Esophagus squamous epithelium (tissue), 5 donors: ENCODE measurements at places on chromosomes 13 and 19.

GRCh38 chr13:58994777-58995176, 1169.0 kb downstream of the DIAPH3 start:
- no peak for DNase-seq

DNA sequence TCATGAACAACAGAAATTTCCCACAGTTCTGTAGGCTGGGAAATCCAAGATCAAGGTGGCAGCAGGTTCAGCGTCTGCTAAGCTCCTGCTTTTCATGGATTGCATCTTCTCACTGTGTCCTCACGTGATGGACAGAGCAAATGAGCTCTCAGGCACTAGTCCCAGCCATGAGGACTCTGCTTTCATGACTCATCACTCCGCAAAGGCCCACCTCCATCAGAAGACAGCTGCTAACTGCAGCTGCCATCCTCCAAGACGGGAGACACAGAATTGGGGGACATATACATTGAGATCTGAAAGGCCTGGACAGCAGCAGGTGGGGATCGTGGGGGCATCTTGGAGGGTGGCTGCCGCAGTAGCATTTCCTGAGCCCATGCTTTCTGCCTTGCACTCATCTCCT, 44.4 kb upstream of the SPATA13 start:
- DNase-seq = no peak

DNA sequence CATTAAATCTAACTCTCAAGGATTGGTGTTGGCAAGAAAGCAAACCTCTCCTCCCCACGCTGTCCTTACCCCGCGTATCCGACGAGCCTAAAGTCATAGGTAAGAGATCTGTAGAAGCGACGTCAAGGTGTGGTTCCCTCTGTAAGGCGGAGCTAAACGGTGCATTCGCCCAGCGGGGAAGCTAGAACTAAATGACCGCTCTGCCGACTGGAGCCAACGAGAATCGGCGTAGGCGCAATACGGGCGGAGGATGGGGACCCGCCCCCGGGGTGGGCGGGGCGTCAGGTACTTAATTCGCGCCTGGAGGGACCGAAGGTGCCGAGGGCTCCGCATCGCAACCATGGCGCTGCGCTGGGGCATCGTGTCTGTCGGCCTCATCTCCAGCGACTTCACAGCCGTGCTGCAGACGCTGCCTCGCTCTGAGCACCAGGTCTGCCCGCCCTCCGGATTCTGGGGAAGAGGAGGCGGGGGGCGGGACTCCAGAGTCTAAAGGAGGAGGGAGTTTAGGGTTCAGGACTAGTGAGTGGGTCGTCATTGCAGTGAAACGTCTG, at the start of gene DHDH:
Gene DHDH, plus strand, starts transcription at position 318 of the 551 bp plus-strand sequence. Its CDS starts 23 bp downstream, at position 341.
- no peak for DNase-seq

- no peak for DNase-seq
Observed at GRCh38 chr13:78499802-78500201, 103.5 kb downstream of the POU4F1 start.

DNA sequence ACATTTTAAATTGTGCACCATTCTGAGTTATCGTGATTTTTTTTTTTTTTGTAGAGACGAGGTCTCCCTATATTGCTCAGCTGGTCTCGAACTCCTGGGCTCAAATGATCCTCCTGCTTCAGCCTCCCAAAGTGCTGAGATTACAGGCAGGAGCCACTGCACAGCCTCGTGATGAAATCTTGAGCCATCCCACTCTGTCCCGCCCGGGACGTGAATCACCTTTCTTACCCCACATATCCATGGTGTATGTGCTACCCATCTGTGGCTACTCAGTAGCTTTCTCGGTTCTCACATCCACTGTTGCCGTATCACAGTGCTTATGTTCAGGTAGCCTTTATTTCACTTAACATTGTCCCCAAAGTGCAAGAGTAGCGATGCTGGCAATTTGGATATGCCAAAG, 26.5 kb downstream of the PAK4 start:
- no peak for DNase-seq

- no peak for DNase-seq
Observed at GRCh38 chr19:3783660-3784584, 2.3 kb downstream of the MATK start.

DNA sequence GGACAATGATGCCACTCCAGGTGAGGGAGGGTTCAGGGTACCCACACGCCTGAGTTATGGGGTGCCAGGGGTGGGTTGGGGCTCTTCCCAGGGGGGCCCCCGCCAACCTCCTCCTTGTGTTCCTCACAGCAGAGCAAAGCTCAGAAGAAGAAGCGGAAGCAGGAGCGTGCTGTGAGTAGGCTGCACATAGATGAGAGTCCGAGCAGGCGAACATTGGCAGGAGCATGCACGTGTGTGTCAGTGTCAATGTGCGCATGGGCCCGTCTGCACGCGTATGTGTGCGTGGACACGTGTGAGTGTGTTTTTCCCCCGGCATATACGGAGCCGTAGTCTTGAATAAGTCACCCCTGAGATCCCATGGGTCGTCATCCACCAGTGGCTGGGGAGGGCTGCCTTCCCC, 12.4 kb upstream of the USE1 start:
- no peak for DNase-seq

GRCh38 chr19:41920882-41921576, 7.2 kb downstream of the ERFL start:
- DNase-seq = no peak

GRCh38 chr13:47241446-47241845, 344.6 kb upstream of the HTR2A start:
- no peak for DNase-seq

- no peak for DNase-seq
Observed at GRCh38 chr19:6527893-6528543, 2.8 kb upstream of the TNFSF9 start.

DNA sequence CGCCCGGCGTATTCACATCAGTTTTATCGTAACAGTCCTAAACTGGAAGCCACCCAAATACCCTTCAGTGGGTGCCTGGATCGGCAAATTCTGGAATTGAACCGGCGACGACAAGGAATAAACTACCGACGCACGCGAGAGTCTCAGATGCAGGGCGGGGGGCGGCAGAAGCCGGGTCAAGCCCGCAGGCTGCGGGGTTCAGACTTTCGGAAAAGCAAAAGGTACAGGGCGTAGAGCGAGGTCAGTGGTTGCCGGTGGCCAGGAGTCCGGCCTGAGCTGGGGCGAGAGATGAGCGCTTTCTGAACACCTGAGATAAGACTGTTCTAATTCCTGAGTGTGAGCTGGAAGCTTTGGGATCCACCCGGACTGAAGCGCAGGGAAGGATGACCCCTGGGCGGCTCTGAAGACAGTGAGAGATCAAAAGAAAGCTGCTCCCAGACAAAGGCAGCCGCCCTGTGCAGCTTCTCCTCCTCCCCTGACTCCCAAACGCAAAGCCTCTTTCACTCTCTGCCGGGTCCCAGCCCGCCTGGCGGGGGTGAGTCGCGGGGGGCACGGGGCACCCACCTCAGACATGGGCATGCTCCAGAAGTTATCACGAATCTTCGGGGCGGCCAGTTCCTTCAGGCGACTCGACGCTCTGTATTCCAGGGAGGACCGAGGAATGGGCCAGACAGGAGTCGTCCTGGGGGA, 26.2 kb upstream of the MIER2 start:
- no peak for DNase-seq

DNA sequence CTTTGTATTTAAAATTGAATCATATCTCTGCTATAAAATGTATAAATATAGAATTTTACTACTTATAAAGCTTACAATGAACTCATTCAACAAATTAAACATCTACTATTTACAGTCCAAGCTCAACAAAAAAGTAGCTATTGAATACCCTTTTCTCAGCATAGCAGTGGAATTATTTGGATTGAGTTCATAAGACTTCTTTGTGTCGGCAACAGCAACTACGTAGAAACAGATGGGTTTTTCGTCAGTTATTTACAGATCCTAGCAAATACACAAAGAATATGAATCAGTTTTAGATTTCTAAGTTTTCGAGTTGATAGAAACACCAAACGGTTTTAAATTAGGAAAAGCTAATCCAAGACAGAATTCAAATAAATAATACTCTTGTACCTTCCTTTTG, 10.4 kb upstream of the NEK3 start:
- no peak for DNase-seq

GRCh38 chr13:29418026-29418425, 177.5 kb downstream of the SLC7A1 start:
- no peak for DNase-seq

DNA sequence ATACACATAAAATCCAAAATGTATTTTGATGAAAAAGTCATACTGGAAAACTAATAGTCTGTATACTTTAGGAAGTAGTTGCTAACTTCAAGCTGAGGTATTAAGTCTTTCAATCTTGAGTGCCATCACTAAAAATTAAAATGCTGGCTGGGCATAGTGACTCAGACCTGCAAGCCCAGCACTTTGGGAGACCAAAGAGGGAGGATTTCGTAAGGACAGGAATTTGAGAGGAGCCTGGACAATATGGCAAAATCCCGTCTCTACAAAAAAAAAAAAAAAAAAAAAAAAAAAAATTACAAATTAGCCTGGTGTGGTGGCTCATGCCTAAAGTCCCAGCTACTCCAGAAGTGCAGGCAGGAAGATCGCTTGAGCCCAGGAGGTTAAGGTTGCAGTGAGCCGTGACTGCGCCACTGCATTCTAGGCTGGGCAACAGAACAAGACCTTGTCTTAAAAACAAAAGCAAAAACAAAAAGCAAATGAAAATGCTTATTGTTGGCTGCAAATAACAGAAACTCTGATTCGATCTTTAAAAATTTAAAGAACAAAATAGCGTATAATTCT, 1994.2 kb upstream of the PCDH20 start:
- DNase-seq = no peak

DNA sequence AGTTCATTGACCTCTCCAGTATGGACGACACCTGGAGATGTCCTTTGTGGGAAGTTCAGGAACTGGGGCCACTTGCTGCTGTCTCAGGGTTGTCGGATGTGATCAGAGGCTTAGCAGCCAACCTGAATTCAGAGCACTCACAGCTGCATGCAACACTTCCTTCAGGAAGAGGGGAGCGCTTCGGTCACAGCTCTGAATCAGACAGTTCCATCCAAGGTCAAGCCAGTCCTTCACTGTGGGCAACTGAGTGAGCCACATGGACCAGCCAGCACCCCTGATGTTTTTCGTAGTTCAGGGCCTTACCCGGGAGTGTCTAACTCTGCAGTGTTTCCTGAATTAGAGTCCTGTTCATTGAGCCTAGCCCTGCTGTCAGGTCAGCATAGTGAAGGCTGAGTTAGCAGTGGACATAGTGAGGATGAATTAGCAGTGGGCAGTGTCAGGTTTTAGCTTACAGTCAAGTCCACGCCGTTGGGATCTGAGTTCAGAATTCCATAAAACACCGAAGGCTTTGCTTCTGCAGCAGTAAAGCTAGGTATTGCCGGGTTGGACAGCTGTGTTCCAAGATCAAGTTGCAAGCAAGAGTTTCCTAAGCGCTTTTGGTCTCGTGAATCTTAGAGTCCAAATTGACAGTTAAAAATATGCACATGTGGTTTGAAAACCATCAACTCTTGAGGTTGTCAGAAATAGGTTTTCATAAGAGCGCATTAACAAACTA, 5.1 kb downstream of the ZNF555 start:
- no peak for DNase-seq

DNA sequence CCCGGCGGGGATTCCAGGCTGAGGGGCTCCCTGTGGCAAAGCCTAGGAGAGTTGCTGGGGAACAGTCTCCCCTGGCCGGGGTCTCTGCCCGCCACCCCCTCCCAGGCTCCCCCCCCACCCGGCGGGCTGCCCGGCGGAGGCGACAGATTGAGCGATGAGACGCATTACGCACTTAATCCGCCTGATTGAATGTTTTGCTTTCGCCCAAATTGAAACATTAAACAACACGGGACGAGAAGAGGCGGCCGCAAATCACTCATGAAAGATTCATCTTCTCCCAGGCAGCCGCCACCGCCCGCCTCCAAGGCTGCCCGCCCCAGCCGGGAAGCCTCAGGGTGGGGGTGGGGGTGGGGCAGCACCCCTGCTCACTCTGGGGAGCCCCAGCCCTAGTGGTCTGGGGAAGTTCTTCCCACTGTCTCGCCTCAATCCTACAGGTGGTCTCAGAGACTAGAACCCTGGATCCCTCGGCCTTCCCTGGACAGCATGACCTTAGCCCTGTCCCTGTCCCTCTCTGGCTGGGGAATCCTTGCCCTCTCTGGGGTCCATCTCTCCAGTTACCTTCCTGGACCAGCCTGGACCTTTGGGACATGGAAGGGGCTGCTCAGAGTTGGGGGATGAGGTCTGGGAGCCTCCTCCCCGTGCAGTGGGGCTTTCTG, 7.6 kb upstream of the ERFL start:
- no peak for DNase-seq

DNA sequence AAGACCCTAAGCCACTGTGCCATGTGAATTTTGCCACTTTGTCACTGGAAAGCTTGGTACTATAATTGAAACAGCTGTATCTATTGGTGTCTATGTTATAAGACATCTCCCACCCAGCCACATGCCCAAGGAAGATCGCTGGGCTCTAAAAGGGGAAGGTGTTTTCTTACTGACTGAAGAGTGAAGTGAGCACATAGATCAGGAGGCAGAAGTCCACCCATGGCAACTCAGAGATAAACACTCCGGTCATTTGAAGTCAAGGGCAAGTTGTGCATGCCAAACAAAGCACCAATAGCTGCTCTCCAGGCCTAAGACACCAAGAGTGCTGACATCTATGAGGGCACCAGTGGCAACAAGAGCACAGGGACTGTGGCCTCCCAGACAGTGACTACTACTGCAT, 153.8 kb downstream of the KCTD12 start:
- DNase-seq = no peak

GRCh38 chr13:110525328-110526319, 35.9 kb downstream of the RAB20 start:
- DNase-seq = no peak

DNA sequence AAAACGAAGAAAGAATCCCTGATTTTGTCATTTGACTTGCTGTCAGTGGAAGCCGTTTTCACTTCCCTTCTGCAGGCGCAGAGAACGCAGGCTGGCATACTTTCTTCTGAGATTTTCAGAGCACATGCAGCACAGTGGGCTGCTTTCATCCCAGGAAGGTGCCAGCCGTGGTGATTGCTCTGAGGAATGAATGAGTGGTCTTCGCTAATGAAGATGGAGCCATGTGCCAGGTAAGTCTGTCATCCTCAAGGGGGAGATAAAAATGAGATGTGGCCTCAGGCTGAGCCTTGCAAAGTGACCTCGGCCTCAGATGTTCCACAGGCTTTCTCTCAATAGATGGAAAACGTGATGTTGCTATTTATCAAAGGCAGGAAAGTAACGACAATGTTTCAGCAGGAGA, 94.6 kb upstream of the FARP1 start:
- no peak for DNase-seq

DNA sequence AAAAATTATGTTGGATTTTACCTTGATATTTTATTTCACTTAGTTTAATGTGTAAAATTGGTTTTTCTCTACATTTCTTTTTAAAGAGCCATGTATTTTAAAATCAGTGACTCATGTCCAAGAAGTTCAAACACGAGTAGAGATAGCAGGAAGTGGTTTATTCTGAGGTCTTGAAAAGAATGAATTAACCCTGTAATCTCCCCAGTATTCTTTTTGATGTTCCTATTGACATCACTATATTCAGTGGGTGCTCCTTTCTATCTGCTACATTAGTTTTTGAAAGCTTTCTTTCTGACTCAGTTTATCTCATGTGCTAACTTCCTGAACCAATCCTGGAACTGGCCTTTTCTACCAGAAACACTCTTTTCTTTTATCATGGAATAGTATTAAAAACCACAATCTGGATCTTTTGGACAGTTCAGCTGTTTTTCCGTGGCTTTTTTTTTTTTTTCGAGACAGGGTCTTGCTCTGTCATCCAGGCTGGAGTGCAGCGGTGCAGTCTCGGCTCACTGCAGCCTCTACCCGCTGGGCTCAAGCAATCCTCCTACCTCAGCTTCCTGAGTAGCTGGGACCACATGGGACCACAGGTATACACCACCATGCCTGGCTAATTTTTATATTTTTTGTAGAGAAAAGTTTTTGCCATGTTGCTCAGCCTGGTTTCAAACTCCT, 114.9 kb downstream of the PCCA start:
- DNase-seq = no peak

GRCh38 chr19:4559569-4559968, at the start of gene SEMA6B:
TSS of gene SEMA6B (minus strand) at chr19:4559684. CDS start at chr19:4558457, 1,227 bp downstream.
- DNase-seq = no peak
